ENCODE measurements at places on chromosomes 1 and 21. TPM values are rescaled to one million over a fixed set of nuclear protein-coding genes. Genes with fewer than 3 reads are reported as not detected.

LAX1 gene
- total RNA-seq = not detected

P3H1 gene
- total RNA-seq = 54.9 TPM

FABP3 gene
- 0.93 TPM for total RNA-seq

TBX19 gene
- 1.3 TPM for total RNA-seq

INAVA gene
- 63.1 TPM for total RNA-seq

AVPR1B gene
- not detected for total RNA-seq

MMP23B gene
- total RNA-seq = 4.2 TPM

NMNAT2 gene
- total RNA-seq = 2.7 TPM

POGK gene
- 47.7 TPM for total RNA-seq

GRCh38 chr1:51636764-51637522 lies 20.1 kb downstream of the OSBPL9 start:
- H3K27ac ChIP-seq = no peak overlapping the region
- H3K36me3 ChIP-seq = no peaks in the 10 kb centered on the region
- no peaks in the 10 kb centered on the region for H3K27me3 ChIP-seq
- no peak for DNase-seq

- no peak overlapping the region for H3K27ac ChIP-seq
- no peak overlapping the region for H3K4me3 ChIP-seq
- no peak for DNase-seq
- H3K27me3 ChIP-seq = no peaks in the 10 kb centered on the region
These were observed 1078.4 kb downstream of the KCNT2 start for GRCh38 chr1:195529881-195530280.

- H3K27ac ChIP-seq = no peak overlapping the region
- H3K27me3 ChIP-seq = no peaks in the 10 kb centered on the region
- no peak overlapping the region for H3K4me3 ChIP-seq
These were observed 212.5 kb upstream of the MAP1LC3C start for GRCh38 chr1:242211254-242212022.

- H3K4me1 ChIP-seq = peaks cover 8% of the 10 kb centered on the region
- no peak for DNase-seq
- no peak overlapping the region for H3K27ac ChIP-seq
- no peaks in the 10 kb centered on the region for H3K36me3 ChIP-seq
- H3K4me3 ChIP-seq = no peak overlapping the region
These were observed 88.9 kb downstream of the COL24A1 start for GRCh38 chr1:86067626-86068025.

GRCh38 chr1:232278925-232279324 lies 351.0 kb downstream of the SIPA1L2 start:
- DNase-seq = no peak
- peaks cover 31% of the 10 kb centered on the region for H3K4me1 ChIP-seq
- no peak overlapping the region for H3K27ac ChIP-seq
- no peak overlapping the region for H3K4me3 ChIP-seq
- H3K27me3 ChIP-seq = no peaks in the 10 kb centered on the region

GRCh38 chr1:48775831-48776392 lies 779 bp downstream of the BEND5 start:
- no peaks in the 10 kb centered on the region for H3K27me3 ChIP-seq
- no peaks in the 10 kb centered on the region for H3K36me3 ChIP-seq
- H3K4me3 ChIP-seq = peak overlapping the region; percentile 97
- peaks cover 18% of the 10 kb centered on the region for H3K4me1 ChIP-seq

DNA sequence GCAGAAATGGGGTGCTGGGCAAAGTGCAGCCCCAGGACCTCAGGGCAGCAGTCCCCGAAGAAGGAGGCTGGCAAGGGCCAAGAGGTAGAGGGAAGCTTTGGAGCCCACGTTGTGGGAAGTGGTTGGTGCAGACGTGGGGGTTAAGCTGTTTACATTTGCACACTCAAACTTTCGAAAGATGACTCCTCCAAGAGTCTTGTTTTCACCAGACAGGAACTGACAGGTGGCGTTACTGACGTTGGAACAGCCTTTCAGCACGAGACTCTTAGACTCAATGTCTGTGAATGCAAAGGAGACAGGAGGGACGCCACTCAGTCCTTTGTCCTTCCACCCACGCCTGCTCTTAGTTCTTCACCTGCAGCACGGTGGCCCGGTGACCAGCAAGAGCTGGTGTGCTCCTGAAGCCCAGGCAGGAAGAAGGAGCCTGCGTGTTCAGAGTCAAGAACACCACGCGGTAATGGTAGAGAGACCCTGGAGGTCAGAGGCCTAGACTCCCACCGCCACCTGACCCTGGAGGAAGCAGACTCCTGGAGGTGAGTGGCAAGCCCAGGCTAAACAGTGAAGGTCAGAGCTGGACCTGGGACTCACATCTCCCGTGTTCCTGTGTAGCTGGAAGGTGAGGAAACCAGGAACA lies 15.9 kb downstream of the LYPD8 start:
- no peaks in the 10 kb centered on the region for H3K27me3 ChIP-seq
- no peak overlapping the region for H3K4me3 ChIP-seq
- no peaks in the 10 kb centered on the region for H3K36me3 ChIP-seq
- H3K4me1 ChIP-seq = no peaks in the 10 kb centered on the region
- no peak for DNase-seq

DNA sequence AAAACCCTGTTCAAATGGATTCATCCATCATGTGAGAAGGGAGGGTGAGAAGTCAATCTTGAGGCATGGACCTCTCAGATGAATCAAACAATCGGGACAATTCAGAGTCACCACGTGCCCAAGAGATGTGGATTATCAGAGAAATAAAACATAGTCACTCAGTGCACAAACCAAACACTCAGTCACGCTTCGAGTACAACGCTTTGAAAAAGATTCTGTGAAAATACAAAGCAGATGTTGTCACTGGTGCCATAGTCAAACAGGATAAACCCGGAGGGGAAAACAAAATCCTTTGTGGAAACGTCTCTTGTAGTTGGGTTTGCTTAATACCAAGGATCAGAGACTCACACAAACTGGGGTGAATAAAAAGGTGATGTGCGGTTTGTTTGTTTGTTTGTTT lies 188.4 kb downstream of the RRAGC start:
- no peaks in the 10 kb centered on the region for H3K36me3 ChIP-seq
- H3K27me3 ChIP-seq = no peaks in the 10 kb centered on the region
- no peak for DNase-seq
- no peak overlapping the region for H3K27ac ChIP-seq

DNA sequence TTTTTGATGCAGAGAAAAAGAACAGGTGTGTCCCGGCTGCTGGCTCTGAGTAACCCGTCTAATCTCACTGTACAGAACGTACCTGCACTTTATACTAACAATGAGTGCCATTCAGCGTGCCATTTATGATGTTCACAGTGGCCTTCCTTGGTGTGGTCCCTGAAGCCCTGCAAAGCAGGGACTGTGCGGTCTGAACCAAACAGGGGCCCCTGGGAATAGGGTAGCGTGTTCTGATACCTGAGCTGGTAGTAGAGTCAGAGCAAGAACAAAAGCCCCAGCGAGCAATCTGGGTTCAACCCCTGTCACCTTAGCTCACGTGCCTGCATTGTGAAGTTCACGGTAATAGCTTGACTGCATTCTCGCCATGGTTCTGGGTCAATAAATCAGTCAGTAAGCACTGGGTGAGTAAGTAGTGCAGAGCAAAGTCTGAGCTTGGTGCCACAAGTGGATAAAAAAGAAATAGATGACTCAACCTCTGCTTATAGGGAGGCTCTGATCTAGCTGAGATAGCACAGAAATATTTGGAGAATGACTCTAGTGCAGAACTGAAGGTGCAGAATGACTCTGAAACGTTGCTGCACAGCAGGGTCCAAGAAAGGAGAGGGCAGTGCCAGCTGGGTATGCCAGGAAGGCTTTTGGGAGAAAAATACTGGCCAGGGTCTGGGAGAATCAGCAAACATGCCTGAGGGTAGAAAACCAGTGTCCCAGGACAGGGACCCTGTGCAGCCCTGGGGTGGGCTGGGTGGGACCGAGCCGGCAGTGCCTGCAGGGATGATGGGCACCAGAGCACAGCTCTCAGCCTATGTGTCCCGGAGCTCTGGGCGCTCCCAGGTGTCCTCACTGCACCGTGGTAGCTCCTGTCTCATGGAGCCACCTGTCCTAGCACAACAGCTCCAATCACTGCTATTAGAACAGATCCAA lies 125.9 kb downstream of the RHOU start:
- H3K36me3 ChIP-seq = no peaks in the 10 kb centered on the region
- DNase-seq = no peak
- peaks cover 22% of the 10 kb centered on the region for H3K4me1 ChIP-seq
- no peaks in the 10 kb centered on the region for H3K27me3 ChIP-seq
- no peak overlapping the region for H3K4me3 ChIP-seq

GRCh38 chr1:34369701-34370455 lies 193.2 kb downstream of the C1orf94 start:
- no peaks in the 10 kb centered on the region for H3K4me1 ChIP-seq
- DNase-seq = no peak
- no peaks in the 10 kb centered on the region for H3K27me3 ChIP-seq
- H3K36me3 ChIP-seq = no peaks in the 10 kb centered on the region

- peaks cover 10% of the 10 kb centered on the region for H3K4me1 ChIP-seq
- no peak for DNase-seq
- H3K4me3 ChIP-seq = no peak overlapping the region
- H3K27me3 ChIP-seq = no peaks in the 10 kb centered on the region
- no peak overlapping the region for H3K27ac ChIP-seq
- H3K36me3 ChIP-seq = peaks cover 6% of the 10 kb centered on the region
These were observed 15.7 kb downstream of the GAS5 start for GRCh38 chr1:173852105-173852504.

- H3K4me1 ChIP-seq = no peaks in the 10 kb centered on the region
- H3K27me3 ChIP-seq = no peaks in the 10 kb centered on the region
- no peak overlapping the region for H3K4me3 ChIP-seq
- DNase-seq = no peak
- no peak overlapping the region for H3K27ac ChIP-seq
These were observed 20.2 kb upstream of the LSM10 start for GRCh38 chr1:36417931-36418330.

GRCh38 chr1:1093610-1093943 lies 19.5 kb upstream of the RNF223 start:
- H3K27me3 ChIP-seq = no peaks in the 10 kb centered on the region
- DNase-seq = no peak
- no peak overlapping the region for H3K27ac ChIP-seq

GRCh38 chr21:33427051-33427450 lies 23.8 kb downstream of the IFNGR2 start:
- no peaks in the 10 kb centered on the region for H3K4me1 ChIP-seq
- peak overlapping the region; percentile 46 for H3K27ac ChIP-seq
- DNase-seq = no peak
- no peaks in the 10 kb centered on the region for H3K27me3 ChIP-seq
- peaks cover 4% of the 10 kb centered on the region for H3K36me3 ChIP-seq
- H3K4me3 ChIP-seq = no peak overlapping the region

DNA sequence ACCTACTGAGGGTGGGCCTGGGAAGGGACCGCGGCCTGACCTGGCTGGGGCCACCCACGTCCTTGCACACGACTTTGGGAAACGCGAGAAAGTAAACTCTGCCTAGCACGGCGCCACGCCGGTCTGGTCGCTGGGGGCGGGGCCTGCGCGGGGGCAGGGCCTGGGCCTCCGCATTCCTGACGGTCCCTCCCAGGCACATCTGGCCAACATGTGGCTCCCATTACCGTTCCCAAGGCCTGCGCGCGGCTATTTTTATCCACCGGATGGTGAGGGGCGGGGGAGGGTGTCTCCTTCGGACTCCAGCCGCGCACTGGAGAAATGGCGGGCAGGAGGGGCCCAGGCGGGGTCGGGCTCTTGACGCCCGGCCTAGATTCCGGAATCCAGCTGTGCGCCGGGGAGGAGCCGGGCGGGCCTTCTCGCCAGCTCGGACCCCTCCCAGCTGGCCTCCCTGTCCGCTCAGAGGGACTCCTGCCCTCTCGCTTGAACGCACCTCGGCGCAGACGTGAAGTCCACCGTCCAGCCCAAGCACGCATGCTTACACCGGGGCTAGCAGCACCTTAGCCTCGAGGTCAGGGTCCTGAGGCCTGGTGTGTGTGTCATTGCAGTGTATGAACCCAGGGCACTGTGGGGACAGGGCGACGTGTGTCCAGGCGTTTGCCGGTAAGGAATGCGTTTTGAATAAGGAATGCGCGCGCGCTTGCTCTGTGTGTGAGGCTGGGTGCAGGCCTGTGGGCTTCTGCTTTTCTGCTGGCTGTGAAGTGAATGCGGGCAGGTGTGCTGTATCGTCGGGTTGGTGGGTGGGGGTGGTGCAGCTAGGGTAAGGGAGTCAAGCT lies 2.1 kb downstream of the EVA1B start:
- H3K27me3 ChIP-seq = peaks cover 67% of the 10 kb centered on the region
- no peak overlapping the region for H3K27ac ChIP-seq
- H3K36me3 ChIP-seq = no peaks in the 10 kb centered on the region
- peak; percentile 89 for DNase-seq
- H3K4me1 ChIP-seq = peaks cover 23% of the 10 kb centered on the region

DNA sequence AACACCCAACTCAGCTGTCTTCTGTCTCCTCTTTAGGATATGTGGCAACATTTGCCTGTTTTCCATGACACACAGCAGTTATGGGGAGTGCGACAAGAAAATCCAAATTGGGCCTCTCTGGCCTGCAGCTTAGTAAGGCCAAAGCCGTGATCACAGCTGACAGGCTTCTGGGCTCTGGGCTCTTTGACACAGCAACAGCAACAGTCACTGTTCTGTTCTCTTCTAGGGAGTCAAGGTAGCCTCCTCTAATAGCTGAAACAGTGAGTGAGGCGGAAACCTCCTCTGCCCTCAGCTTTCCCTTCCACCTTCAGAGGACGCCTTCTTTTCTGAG lies 19.0 kb downstream of the CLCA1 start:
- no peak overlapping the region for H3K4me3 ChIP-seq
- no peak overlapping the region for H3K27ac ChIP-seq
- no peaks in the 10 kb centered on the region for H3K27me3 ChIP-seq

GRCh38 chr1:174036204-174036603 lies 14.0 kb upstream of the RC3H1 start:
- no peak overlapping the region for H3K4me3 ChIP-seq
- DNase-seq = no peak
- no peaks in the 10 kb centered on the region for H3K36me3 ChIP-seq
- no peaks in the 10 kb centered on the region for H3K4me1 ChIP-seq
- H3K27ac ChIP-seq = no peak overlapping the region
- H3K27me3 ChIP-seq = peaks cover 26% of the 10 kb centered on the region

- H3K4me1 ChIP-seq = peaks cover 53% of the 10 kb centered on the region
- no peak for DNase-seq
- peak overlapping the region; percentile 69 for H3K27ac ChIP-seq
- no peaks in the 10 kb centered on the region for H3K27me3 ChIP-seq
- no peaks in the 10 kb centered on the region for H3K36me3 ChIP-seq
These were observed 50.5 kb downstream of the SIPA1L2 start for GRCh38 chr1:232579466-232579865.

DNA sequence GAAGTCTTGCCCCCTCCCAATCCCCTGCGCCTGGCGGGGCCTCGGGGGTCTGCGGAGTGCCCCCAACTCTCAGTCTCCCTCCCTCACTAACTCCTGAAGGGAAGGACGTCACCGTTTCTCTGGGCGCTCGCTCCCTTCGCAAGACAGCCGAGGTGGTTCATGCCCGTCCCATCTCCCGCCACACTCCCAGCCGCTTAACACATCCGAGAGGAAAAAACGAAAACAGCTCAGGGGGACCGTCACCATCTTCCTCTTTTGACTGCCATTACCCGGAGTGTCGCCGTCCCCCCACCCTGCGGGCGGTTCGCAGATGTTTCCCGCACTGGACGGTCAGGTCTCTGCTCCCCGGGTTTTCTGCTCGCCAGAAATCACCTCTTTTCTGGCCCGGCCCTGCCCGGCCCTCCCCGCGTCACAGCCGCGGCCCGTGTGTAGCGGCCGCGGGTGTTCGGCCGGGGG lies 532 bp downstream of the ERO1B start:
- H3K27me3 ChIP-seq = peaks cover 30% of the 10 kb centered on the region
- peak overlapping the region; percentile 73 for H3K4me3 ChIP-seq

GRCh38 chr1:227929751-227930472 lies 17.8 kb downstream of the WNT9A start:
- H3K27ac ChIP-seq = no peak overlapping the region
- H3K4me3 ChIP-seq = no peak overlapping the region

GRCh38 chr1:163095213-163095612 lies 26.1 kb downstream of the RGS4 start:
- H3K36me3 ChIP-seq = no peaks in the 10 kb centered on the region
- H3K4me3 ChIP-seq = no peak overlapping the region
- no peak overlapping the region for H3K27ac ChIP-seq
- peaks cover 8% of the 10 kb centered on the region for H3K4me1 ChIP-seq
- no peaks in the 10 kb centered on the region for H3K27me3 ChIP-seq
